Uterus (tissue), 4 donors: ENCODE measurements at places on chromosomes 13 and 19.

- DNase-seq: peak; percentile 94
Measured at GRCh38 chr19:39406656-39407409, at the start of gene ZFP36. Gene ZFP36 (plus strand): TSS chr19:39406847. CDS start chr19:39406905, 58 bp downstream.

DNA sequence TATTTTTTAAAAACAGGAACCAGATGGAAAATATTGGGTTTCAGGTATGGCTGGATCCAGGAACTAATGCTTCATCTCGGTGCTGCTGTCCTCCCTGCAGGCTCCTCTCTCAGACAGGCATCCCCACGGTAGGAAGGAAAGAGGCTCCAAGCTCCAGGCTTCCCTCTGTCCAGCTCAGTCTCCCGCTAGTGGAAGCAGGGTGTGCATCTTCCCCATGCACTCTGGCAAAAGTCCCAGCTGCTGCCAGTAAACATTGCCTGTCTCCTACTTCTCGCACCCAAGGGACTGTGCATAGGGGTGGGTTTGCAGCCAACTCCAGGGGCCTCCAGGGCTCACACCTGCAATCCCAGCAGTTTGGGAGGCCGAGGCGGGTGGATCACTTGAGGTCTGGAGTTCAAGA is 29.2 kb downstream of the IL12RB1 start:
- DNase-seq: peak; percentile 24

GRCh38 chr19:3700242-3701032 is at the start of gene PIP5K1C:
Gene PIP5K1C (minus strand): TSS chr19:3700468. CDS start chr19:3700390, 78 bp downstream.
- peak; percentile 89 for DNase-seq

DNA sequence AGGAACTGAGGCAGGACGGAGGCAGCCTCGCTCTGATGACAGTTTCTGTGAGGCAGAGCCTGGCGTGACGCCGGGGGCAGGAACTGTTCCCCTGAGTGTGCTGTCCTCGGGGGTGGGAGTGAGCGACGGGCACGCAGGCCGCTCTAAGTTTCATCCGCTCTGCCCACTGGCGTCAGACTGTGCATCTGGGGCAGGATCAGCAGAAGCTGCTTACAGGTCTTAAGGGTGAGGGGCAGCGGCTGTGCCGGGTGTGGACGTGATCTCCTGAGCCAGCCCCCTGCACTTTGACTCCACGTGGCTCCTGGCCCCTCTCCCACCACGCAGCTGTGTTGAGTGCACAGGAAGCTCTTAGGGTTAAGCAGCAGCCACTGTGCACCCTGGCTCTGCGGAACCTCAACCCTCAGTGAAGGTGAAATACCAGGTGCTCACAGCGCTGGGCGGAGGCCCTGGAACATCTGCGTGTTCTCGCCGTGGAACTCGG is 1.5 kb downstream of the GRK1 start:
- peak; percentile 11 for DNase-seq

GRCh38 chr13:33745370-33746324 is 72.3 kb upstream of the RFC3 start:
- DNase-seq: no peak

DNA sequence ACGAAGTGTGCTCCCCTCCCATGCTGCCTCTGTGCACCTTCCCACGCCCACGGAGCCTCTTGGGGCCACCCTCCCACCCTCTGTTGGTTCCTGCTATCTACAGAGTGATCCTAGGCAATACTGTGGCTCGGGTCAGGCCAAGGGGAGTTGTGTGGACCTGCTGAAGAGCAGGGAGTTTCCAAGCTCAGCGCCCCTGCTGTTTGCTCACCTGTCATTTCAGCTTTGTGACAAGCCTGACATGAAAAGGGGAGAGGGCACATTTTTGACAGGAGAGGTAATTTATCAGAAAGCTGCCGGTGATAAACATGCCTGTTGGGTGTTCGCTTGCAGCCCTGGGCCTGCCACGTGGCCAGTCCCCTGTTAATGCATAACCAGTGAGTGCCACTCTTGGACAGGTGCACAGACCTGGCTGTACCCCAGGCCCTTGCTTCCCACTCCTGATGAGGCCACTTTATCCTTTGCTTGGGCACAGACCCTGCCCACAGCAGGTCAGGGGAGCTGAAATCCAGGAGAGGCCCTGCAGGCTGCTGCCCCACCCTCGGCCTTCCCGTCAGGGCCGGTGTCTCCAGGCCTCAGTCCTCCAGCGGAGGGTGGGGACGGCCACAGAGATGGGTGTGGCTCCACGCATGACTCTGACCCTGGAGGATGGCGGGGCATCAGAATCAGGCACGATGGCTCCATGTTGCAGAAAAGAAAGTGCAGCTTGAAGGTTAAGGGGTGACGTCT is 201.5 kb upstream of the GPR12 start:
- no peak for DNase-seq

DNA sequence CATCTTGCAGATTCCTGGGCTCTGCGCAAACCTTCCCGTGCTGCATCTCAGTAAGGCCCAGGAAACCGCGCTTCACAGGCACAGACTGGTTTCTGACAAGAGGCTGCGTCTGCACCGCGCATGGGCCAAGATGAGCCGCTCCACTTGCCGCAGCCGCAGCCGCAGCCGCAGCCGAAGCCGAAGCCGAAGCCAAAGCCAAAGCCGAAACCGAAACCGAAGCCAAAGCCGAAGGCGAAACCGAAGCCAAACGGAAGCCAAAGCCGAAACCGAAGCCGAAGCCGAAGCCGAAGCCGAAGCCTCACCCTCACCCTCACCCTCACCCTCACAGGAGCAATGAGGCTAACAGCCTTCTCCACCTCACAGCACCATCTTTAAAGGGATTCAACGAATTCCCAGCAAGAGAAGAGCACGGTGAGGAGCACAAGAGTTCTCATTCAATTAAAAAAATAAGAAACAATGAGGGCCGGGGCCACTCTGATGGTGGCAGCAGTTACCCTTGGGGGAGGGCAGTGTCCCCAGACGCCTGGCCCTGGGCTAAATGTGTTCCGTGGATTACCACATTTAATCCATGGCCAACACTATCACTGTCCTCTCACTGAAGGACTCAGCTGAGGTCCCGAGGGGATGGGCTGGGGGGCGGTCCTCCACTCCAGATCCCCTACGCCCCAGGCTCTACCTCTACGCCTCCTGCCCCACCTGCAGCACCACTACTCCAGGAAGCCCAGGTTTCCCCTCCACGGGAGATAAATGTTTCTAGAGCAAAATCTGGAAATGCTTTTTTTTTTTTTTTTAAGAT is 29.1 kb downstream of the ZNF787 start:
- no peak for DNase-seq

DNA sequence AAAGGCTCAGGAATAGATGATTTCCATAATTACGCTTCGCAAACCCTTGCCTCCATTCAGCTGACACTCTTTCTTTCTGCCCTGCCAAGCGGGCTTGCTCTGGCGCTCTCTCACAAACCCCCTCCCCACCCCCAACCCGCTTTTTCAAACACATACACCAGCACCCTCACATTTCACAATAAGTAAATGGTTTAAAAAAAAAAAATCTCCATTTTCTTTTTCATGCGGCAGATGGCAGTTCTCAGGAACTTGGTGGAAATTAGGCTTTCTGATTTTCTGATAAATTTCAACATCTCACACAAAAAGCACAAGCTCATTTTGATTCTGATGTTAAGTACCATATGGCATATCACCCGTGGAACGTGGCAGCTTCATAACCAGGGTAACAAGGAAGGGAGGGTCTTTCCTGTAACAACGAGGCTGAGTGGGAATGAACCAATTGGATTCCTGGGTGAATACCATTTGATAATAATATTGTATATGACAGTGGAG is 43.8 kb downstream of the C13orf42 start:
- no peak for DNase-seq

DNA sequence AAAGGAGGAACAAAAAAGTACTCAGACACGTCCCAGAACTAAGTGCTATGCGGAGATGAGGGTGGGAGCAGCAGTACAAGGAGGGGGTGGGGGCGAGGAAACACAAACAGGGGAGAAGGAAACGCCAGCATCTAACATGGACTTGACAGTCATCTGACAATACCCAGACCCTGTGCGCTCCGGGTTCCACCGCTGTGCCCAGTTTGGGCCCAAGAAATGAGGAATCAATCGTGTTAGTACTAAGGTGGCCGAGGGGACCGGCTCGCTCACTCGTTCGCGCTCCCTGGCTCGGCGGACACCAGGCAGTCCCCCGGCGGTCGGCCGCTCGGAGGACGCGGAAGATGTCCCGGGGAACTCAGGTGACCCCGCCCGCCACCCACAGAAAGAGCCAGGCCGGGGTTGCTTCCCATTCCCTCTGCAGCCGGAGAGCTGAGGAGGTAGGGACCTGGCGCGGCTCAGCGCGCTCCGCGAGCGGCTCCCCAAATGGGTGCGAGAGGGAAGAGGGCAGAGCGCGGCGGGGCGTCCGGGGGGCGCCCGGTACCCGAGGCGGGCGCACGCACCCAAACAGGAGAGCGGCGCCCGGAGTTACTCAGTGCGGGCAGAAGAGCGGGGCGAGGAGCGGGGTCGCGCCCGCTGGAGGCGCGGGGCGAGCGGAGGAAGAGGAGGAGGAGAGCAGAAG is 616 bp downstream of the TSHZ3 start:
- DNase-seq: peak; percentile 48

GRCh38 chr13:113559901-113560644 is 24.5 kb upstream of the TFDP1 start:
- DNase-seq: no peak

- no peak for DNase-seq
Measured at GRCh38 chr19:7605490-7606222, 10.0 kb downstream of the CAMSAP3 start.

DNA sequence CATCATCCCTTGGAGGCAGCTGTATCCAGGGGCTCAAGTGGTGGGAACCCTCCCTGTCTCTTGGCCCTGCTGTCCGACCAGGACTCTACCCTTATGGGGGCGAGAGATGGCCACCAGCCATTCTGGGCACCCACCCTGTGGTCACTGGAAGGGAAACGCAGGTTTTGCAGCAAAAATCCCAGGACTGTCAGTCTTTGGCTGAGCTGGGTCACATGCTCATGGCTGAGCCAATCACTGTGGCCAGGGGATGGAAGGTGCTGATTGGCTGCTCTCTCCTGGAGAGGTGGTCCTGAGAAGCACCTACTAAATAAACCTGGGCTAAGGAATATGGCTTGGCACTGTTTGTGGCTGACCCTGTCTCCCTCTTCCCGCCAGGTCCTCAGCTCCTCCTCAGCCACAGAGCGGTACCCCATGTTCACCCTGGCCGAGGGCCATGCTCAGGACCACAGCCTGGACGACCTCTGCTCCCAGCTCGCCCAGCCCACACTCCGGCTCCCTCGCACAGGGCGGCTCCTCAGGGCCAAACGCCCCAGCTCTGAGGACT is 8.9 kb downstream of the ATG4D start:
- DNase-seq: no peak

DNA sequence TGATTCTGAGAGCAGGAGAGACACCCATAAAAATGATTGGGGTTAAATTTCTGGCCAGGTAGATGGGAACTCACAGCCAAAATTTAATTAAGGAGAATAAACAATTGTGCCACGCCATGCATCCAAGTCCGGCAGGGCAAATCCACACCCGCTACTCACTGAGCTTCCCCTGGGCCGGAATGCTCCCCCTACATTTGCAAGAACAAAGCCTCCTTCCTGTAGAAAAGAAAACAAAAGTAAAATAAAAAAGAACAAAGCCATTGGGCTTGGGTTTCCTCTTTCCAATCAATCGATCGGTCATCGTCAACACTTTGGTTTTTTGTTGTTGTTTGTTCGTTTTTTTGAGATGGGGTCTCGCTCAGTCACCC is 30.2 kb upstream of the TFDP1 start:
- DNase-seq: no peak

DNA sequence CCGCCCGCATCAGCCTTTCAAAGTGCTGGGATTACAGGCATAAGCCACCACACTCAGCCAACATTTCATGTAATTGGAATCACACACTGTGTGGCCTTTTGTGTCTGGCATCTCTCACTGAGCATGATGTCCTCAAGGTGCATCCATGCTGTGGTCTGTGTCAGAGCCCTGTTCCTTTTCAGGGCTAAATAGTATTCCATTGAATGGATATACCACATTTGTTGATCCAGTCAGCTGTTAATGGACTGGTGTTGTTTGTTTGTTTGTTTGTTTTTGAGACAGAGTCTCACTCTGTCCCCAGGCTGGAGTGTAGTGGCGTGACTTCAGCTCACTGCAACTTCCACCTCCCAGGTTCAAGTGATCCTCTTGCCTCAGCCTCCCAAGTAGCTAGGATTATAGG is 17.9 kb downstream of the ATCAY start:
- DNase-seq: no peak
